ENCODE measurements at places on chromosomes 1 and 21. TPM values are rescaled to one million over a fixed set of nuclear protein-coding genes. Genes with fewer than 3 reads are reported as not detected.

DNA sequence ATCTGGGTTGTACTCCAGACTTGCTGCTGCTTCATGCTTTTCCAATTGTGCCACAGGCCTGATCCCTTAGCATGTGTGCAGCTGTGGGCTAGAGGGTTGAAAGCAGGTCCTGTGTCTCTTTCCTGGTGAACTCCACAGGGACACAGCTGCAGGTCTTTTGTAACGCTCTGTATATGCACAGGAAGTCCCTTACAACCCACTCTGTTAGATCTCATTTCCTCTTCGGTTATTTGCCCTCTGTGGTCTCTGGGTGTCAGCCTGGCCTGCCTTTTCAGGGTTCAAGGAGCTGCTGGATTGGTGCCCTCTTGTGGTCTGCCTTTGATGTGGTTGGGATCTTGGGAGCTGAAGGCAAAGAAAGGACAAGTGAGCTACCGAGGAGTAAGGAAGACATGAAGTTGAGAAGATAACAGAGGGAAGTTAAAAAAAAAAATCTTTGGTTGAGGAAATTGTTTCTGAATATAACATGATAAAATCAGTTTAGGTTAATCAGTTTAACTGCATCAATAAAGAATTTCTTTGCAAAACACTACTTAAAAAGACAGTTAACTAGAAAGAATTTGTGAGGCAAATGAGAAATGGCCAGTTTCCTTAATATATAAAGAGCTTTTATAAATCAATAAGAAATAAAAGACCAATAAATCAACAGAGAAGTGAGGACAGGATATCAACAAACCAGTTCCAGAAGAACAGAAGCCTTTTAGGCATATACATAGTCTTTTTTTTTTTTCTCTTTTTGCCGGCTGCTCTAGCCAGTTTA is 44.1 kb downstream of the UCK2 start:
- peak; percentile 47 for DNase-seq

- DNase-seq = no peak
Observed at GRCh38 chr1:15430787-15431570, 7.3 kb upstream of the CTRC start.

DNA sequence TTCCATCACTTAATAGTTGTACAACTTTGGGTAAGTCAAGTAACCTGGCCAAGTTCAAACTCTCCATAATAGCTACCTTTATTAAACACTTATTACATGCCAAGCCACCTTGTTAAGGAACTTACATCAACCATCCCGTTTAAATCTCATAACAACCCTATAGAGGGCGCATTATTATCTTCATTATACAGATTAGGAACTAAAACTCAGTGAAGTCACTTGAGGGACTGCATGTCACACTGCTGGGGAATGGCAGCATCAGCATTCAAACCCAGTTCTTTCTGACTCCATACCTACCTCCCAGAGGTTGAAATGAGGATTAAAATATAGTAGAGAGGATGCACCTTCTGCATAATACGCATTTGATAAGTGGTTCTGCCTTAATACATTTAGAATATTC is 47.1 kb upstream of the PLA2G2C start:
- peak; percentile 13 for DNase-seq

GRCh38 chr1:222390181-222390580 is 157.7 kb downstream of the HHIPL2 start:
- no peak for DNase-seq

The GBP5 gene
- total RNA-seq = 3.9 TPM

The CACHD1 gene
- total RNA-seq = 9.6 TPM

The ATP6V1G3 gene
- total RNA-seq = 3.4 TPM

Measured in umbilical cord (tissue), 2 donors.